GM18507 (cell line): ENCODE measurements at places on chromosomes 16 and 17.

DNA sequence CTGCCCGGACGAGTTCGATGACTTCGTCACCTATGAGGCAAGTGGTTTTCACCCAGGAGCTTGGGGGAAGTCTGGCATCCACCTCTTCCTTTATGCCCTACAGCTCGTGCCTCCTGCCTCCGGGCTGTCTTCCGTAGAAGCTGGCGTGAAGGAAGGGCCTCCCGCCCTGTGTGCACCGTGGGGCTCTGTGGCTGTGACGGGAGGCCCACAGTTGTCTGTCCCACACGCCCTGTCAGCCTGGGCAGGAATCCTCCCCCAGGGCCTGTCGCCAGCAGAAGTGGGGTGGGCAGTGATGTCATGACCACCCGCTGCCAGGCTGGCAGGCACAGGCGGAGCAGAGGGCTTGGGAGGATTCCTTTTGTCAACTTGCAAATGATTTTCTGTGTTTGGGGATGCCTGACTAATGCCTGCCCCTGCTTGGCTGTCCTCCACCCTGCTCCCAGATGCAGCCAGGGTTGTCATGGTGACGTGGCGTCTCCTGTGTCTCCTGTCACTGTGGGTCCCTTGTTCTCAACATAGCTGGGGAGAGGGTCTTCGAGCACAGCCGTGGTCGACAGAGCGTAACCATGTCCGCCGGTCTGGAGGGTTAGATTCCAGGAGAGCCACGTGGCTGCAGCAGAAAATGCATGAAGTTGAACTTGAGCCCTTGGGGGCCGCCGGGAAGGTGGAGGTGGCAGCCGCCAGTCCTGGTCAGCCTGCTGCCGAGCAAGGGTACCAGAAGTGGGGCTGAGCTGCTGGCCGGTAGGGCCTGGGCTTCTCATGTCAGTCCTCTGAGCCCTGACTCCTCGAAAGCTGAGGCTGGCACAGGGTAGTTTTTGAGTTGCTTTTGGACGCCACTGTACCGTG is 46.1 kb downstream of the RAB11FIP3 start:
- no peak for DNase-seq

- DNase-seq: no peak
These were observed 68.9 kb downstream of the ABCC6 start for GRCh38 chr16:16154281-16154951.

DNA sequence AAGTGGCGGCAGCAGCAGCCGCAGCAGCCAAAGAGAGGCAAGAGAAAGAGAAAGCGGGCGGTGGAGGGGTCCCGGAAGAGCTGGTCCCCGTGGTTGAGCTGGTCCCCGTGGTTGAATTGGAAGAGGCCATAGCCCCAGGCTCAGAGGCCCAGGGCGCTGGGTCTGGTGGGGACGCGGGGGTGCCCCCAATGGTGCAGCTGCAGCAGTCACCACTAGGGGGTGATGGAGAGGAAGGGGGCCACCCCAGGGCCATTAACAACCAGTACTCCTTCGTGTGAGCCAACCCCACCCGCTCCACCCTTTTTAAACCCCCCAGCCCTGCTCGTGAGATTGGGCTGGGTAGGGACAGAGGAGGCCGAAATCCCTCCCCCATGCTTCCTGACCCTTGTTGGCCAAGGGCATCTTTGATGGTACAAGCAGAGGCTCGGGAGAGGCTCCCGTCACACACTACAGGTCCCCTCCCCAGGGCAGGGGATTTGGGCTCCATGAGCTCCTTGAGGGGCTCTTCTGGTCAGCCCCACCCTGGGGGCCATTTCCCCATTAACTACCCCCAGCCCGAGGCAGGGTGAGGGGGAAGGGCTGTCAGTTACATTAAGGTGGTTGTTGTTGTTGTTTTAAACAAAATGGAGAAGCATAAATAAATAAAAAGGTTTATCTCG is 4.6 kb upstream of the ATP2A1 start:
- DNase-seq: peak; percentile 64

- no peak for DNase-seq
These were observed at the start of gene C16orf82 for GRCh38 chr16:27066668-27067537. TSS of gene C16orf82 (plus strand) at chr16:27066927.

- DNase-seq: peak; percentile 57
These were observed 7.2 kb upstream of the GRB2 start for GRCh38 chr17:75412455-75413317.

DNA sequence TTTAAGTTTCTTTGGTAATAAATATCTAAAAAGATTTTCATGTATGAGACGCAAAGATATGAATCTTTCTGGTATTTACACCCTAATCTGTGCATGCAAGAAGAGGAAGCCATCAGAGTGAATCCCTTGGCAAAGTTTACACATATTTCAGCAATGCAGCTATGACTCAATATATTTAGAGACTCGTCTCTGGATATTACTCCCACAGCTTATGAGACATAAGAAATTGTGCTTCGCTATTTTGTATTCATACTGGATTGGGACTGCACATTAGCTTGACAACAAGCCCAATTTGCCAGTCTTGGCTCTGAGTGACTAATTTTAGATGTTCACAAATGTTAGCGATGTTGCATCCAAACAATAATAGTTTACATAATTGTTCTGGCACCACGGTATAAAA is 532.0 kb downstream of the CDH11 start:
- DNase-seq: no peak
